ENCODE measurements at places on chromosomes 7 and 10. TPM values are rescaled to one million over a fixed set of nuclear protein-coding genes. Genes with fewer than 3 reads are reported as not detected.

GRCh38 chr7:90262438-90262837 lies 17.5 kb downstream of the CFAP69 start:
- peak; percentile 11 for DNase-seq

- DNase-seq, result no peak
Observed at GRCh38 chr7:127587663-127588018, 570 bp upstream of the ARF5 start.

LRIT1 gene
- not detected for polyA plus RNA-seq

PRRT4 gene
- polyA plus RNA-seq, result 1.1 TPM

Data from renal pelvis (tissue), 12 donors.